ENCODE measurements at places on chromosomes 6 and 20.

DNA sequence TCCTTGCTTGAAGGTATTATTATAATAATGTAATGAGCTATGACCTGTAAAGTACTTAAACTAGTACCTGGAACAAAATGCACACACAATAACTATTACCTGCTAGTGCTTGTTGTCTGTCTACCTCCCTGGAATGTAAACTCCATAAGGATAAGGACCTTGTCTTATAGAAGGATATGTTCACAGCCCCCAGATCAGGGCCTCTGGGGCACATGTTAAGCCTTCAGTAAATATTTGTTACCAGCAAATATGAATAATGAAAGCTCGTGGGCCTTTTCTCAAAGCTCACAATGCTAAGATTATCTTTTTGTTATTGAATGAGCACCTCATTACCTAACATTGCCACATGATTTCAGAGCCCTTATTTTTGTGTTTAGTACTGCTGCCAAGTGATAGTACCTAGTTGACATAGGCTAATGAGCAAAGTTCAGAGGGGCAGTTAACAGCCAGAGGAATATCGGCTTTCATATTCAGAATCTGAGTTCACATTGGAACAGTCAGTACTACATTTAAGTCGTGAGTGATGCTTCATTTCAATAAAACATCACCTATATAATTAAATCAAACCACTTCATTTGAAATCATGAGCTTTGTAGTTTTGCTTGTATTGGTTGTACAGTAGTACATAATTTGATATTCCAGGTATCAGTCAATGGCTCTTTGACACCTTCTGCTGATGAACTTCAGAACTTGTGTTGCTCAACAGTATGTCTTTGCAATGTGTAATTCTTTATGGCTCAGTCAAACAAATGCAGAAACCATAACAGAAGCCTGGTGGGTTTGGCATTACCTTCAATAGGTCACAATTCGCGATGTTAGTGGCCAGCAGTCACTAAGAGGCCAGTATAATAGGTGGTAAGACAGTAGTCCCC, 11.8 kb upstream of the SMLR1 start:
- DNase-seq: no peak

DNA sequence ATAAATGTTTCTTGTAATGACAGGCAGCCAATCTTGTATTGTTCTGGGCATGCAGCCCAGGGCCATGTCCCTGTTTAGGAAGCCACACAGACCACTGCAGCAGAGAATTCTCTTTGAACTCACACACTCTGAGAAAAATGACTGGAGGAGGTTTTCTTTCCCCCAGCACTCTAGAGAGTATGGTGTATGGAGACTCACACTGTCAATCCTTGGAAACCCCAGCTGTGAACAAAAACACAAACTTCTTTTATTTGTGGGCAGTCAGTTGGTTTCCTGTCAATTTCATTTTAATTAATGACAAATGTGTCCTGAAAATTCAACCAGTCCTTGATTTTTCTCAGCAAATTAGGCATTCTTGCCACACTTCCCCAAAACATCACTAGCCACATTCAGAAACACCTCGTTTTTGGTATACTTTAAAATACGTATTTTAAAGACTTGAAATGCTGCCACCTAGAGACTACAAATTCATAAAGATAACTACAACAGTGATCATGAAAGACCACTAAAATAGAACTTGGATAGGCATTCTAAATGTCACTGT, 52.9 kb upstream of the UFL1 start:
- DNase-seq: no peak

DNA sequence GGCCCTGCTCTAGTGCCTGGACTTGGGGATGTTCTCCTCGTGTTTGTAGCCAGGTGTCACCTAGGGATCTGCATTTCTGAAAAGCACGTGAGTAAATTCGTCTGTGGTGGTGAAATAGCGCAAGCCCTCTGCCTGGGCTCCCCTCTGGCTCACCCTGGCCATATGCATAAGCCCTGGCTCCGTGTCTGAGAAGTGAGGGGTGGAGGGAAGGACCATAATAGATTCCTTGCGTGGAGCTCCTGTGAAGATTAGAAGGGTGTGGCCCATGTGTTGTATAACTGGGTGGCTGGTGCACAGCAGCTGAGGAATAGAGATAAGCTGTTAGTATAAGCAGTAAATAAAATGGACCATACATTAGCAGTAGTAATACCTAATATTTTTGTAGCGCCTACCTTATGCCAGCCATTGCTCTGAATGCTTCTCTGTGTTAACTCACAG, 4.8 kb downstream of the BCAS1 start:
- no peak for DNase-seq

DNA sequence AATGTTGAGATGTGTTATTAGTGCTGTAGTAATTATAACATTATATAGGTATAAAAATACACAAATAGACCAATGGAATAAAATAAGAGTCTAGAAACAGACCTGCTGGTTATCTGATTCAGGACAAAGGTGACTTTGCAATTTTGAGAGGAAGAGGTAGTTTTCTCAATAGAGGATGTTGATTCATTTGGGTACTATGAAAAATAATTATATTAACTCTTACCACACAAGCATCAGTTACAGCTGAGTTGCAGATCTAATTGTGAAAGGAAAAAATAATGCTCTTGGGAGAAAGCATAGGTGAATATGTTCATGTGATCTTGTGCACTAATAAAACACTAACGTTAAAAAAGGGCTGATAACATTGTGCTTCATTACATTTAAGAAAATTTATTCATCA, 103.0 kb downstream of the BCKDHB start:
- DNase-seq: no peak

Data from effector memory CD4-positive, alpha-beta T cell (primary cell).